Caco-2 (cell line): ENCODE measurements at places on chromosomes 13 and 19. TPM values are rescaled to one million over a fixed set of nuclear protein-coding genes. Genes with fewer than 3 reads are reported as not detected.

Gene OR7D2
- not detected in 2 replicates for total RNA-seq

Gene ZNF667
- not detected in 2 replicates for total RNA-seq

Gene CCDC169
- total RNA-seq = not detected in 2 replicates

Gene DCT
- not detected in 2 replicates for total RNA-seq

Gene COX6B2
- total RNA-seq = 0.27 and 0.35 TPM in 2 replicates

Gene TMEM38A
- 3.8 and 4.5 TPM in 2 replicates for total RNA-seq

Gene ZNF575
- 1.00 and 1.2 TPM in 2 replicates for total RNA-seq

Gene SELENOV
- total RNA-seq = 0.46 and 1.6 TPM in 2 replicates

Gene ETV2
- total RNA-seq = 0.77 and 1.3 TPM in 2 replicates

Gene SPACA6
- 3.6 and 4.9 TPM in 2 replicates for total RNA-seq

Gene RFPL4A
- total RNA-seq = not detected in 2 replicates

Gene EID2B
- 2.1 and 2.8 TPM in 2 replicates for total RNA-seq

Gene THSD1
- 0.11 and 0.16 TPM in 2 replicates for total RNA-seq

Gene KLK10
- not detected in 2 replicates for total RNA-seq

Gene ACTMAP
- 28.0 and 29.2 TPM in 2 replicates for total RNA-seq

Gene SIAH3
- not detected in 2 replicates for total RNA-seq

Gene GNA15
- total RNA-seq = not detected in 2 replicates

Gene ZNF888
- 7.3 and 9.0 TPM in 2 replicates for total RNA-seq

Gene PEG3
- total RNA-seq = not detected in 2 replicates

Gene STOML3
- total RNA-seq = 0.16 and 0.43 TPM in 2 replicates

Gene SYCN
- not detected in 2 replicates for total RNA-seq

Gene KIR3DL2
- total RNA-seq = not detected in 2 replicates

Gene CEACAM4
- total RNA-seq = not detected in 2 replicates

Gene CHMP2A
- total RNA-seq = 110 and 112 TPM in 2 replicates

Gene ZNF226
- total RNA-seq = 27.0 and 28.0 TPM in 2 replicates

Gene CYP2A7
- total RNA-seq = not detected in 2 replicates

Gene P2RY11
- 18.4 and 18.6 TPM in 2 replicates for total RNA-seq

Gene TNNT1
- total RNA-seq = 11.8 and 18.0 TPM in 2 replicates

Gene KASH5
- total RNA-seq = 0.56 and 1.00 TPM in 2 replicates

Gene ACER1
- total RNA-seq = not detected in 2 replicates

Gene URAD
- 5.2 and 8.1 TPM in 2 replicates for total RNA-seq

Gene ADAMTSL5
- 23.9 and 26.2 TPM in 2 replicates for total RNA-seq

Gene SHISA7
- not detected in 2 replicates for total RNA-seq

Gene RAB20
- 37.9 and 40.1 TPM in 2 replicates for total RNA-seq

Gene CCDC194
- total RNA-seq = 1.0 and 1.3 TPM in 2 replicates

Gene MBD3L3
- not detected in 2 replicates for total RNA-seq

Gene LILRB2
- total RNA-seq = not detected in 2 replicates

Gene NKPD1
- 2.4 and 2.9 TPM in 2 replicates for total RNA-seq

Gene PRX
- total RNA-seq = 2.5 TPM in 2 replicates

Gene SIGLEC12
- total RNA-seq = not detected in 2 replicates

Gene RAB4B
- total RNA-seq = 19.9 and 21.5 TPM in 2 replicates

Gene C19orf85
- total RNA-seq = not detected in 2 replicates

Gene ZNF506
- 8.1 and 9.4 TPM in 2 replicates for total RNA-seq

Gene ATXN8OS
- total RNA-seq = not detected in 2 replicates

Gene DKKL1
- total RNA-seq = not detected in 2 replicates

Gene LILRA2
- total RNA-seq = not detected in 2 replicates

Gene SPRY2
- total RNA-seq = 28.9 and 32.4 TPM in 2 replicates

Gene BLOC1S3
- total RNA-seq = 20.1 and 20.4 TPM in 2 replicates

Gene SPACA4
- not detected in 2 replicates for total RNA-seq

Gene CLEC11A
- 0.51 and 1.1 TPM in 2 replicates for total RNA-seq

Gene ZMYM2
- 91.1 and 101 TPM in 2 replicates for total RNA-seq

Gene PSG5
- total RNA-seq = 1.2 and 1.7 TPM in 2 replicates

Gene ZNF285
- total RNA-seq = 0.91 and 1.5 TPM in 2 replicates
